ENCODE measurements at places on chromosomes 11 and 22.

- no peak for DNase-seq
Measured at GRCh38 chr11:105825141-105825540, 196.9 kb downstream of the MSANTD4 start.

- DNase-seq = no peak
Measured at GRCh38 chr22:31400023-31400397, 606 bp downstream of the DRG1 start.

DNA sequence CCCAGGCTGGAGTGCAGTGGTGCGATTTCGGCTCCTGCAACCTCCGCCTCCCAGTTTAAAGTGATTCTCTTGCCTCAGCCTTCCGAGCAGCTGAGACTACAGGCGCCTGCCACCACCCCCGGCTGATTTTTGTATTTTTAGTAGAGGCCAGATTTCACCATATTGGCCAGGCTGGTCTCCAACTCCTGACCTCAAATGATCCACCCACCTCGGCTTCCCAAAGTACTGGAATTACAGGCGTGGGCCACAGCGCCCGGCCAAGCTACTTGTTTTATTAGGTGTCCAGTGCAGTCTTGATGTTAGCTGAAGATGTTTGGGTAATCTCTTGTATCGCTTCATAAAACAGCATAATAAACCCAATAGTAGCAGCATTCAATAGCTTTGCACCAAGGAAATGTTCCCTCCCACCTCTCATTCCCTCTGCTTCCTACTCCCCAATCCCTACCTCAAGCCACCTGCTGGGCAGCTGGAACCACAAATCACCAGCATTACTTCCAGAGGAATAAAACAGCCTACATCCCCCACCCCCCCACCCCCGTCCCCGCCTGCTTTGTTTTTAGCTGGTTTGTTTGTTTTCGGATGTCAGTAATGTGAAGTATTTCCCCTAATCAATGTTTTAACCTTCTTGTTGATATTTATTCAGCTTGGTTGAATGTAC is 11.0 kb upstream of the GRIK4 start:
- DNase-seq = no peak

DNA sequence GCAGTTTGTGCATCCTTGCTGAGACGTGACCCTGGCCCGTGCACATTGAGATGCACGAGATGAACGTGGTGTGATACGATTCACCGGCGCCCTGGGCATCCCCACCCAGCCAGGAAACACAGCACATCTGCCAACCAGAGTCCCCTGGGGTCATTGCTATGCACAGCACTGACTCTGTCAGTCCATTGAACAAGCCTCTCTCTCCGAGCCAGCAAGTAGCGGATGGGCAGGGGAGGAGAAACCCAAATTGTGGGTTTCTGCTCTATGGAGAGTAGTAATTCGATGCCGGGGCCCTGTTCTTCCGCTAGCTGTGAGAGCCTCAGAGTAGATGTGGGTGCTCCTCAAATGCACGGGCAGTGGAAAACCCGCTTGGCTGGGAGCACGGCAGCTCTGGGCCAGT is 85.1 kb downstream of the ARHGAP8 start:
- no peak for DNase-seq

GRCh38 chr22:37433786-37434185 is 6.5 kb upstream of the ELFN2 start:
- no peak for DNase-seq

DNA sequence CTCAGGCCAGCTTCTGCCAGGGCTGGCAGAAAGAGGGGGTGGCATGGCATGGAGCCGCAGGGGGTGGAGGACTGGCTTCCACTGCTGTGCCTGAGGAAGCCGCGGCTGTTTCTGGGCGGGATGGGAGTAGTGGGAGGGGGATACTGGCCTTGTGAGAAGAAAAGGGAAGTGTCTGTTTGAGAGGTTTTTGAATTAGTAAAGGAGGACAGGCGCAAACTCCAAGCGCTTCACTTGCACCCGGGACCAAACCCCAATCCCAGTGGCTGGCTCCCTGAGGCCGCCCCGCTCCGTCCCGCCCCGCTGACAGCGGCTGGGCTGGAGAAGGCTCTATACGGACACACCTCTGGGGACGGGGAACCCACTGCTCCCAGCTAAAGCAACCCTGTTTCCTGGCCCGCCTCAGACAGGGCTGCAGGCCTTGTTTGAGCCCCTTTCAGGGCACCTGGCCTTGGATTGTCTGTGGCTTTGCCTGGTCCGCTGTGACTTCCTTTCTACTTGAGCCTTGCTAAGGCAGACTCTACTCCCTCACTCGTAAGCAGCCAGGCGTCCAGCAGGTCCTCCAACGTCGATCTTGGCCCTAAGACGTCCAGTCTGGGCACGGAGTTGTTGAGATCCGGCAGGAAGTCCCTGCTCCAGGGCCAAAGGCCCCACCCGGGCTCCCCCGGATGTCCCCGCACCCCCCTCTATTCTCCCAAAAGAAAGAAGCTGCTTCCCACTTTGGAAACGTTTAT is 2.2 kb downstream of the APOA1 start:
- DNase-seq = no peak

GRCh38 chr11:112421879-112422278 is 161.2 kb upstream of the PLET1 start:
- DNase-seq = no peak

GRCh38 chr11:128924510-128925249 is 18.0 kb downstream of the TP53AIP1 start:
- no peak for DNase-seq

DNA sequence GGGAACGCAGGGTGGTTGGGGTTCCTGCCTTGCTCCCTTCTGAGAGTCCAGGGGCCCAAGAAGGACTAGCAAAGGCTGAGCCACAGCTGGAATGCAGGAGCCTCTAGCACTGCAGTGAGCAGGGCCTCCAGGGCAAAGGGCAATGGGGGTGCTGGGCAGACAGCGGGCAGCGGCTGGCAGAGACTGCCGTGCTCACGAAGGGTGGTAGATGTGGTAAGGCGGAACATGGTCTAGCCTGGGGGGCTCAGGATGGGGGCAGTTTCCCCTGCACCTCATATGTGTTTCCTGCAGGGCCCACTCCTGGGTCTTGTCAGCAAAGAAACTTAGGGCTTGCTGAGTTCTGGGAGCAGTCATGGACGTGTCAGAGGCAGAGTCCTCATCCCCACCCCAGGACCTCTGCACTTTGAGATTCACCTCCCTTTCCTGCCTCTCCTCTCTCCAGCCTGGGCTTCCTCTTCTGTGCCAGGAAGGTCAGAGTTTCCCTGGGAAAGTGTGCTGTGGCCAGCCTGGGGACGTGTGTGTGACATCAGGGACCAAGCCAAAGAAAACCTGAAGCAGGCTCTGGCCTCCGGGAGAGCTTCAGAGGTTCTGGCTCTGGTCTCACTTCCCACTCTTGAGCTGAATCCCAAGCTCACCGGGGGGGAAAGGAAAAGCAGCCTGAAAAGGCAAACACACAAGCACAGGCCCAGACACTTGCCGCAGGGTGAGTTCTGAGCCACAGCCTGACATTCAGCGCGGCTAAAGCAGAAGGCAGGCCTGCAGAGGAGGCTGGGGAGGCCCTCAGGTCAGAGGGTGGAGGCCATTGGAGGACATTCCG is 4.4 kb downstream of the MOGAT2 start:
- DNase-seq = no peak

DNA sequence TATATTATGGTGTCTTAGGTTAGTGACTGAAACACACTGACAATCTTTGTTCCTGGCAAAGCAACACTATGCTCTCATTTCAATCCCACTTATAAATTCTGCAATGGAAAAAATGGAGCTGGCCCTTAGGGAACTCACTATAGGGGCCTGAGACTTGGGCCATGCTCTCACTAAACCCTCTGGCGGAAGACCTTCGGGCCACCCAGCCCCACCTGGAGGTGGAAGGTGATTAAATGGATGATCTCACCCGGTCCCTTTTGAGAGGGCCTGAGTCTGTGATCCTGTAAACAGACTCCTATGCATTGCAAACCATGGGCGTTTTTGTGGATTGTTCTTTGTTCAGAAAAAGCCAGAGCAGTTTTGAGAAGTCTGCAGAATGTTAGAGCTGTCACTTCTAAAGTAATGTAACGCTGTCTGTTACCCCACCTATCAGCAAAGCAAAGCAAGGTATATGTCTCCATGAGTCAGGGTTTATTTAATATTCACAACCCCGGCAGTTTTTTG is 17.0 kb upstream of the CDON start:
- DNase-seq = no peak

DNA sequence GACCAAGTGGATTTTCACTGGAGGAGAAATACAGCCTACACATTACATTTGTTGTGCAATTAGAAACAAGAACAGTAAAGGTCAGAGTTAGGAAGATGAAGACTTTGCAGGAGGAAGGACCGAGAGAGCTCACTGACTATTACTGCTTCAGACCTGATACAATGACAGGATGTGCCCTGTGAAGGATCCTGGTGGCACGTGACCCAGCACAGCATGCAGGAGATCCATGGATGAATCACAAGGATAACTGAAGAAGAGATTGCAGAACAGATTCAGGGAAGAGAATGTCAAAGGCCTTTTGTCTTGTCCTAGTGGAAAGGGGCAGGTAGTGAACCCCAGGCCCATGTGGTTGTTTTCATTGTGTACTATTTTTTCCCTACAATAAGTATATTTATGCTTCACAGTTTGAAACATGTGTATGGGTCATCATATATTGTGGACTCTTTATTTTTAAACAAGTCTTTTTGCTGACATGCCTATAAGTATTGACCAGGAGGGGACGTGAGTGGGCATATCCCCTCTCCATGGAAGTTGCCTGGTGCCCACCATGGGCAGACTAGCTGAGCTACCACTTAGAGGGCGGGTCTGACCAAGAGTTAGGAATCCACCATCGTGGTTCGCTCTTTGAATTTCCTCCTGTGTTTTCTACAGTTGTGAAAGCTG is 44.3 kb downstream of the RASSF10 start:
- no peak for DNase-seq

- no peak for DNase-seq
Measured at GRCh38 chr11:112542479-112542878, 281.8 kb upstream of the PLET1 start.

- no peak for DNase-seq
Measured at GRCh38 chr11:68231621-68232020, 18.5 kb upstream of the KMT5B start.

- no peak for DNase-seq
Measured at GRCh38 chr11:129267716-129268115, 75.6 kb upstream of the ARHGAP32 start.

DNA sequence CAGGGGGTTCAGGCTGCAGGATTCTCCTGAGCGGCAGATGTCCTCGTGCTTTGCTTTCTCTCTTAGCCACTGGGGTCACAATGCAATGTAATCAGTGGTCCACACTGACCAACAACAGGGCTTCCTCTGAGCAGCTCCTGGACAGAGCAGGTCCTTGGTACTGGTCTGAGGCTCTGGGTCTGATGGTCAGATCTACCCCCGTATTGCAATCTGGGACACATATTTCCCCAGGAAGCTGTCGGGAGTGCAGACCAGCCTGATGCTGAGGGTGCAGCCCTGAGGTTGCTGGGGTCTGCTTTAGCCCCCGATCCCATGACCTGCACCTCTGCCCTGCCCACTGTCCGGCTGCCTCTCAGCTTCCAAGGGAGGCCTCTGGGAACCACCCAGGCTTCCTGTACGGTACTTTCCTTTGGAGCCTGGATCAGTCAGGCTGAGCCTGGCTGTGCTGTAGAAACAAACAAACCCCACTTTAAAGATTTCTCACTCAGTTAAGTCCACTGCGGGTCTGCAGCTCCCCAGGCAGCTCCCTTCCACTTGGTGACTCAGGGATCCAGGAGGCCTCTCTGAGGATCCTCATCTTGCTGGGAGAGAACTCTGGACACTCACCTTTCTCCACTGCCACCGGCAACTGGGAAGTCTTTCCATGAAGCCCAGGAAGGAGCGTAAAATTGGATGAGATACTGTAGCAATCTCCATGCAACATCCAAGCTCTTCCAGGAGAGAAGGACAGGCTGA is 1046.6 kb downstream of the TBC1D22A start:
- no peak for DNase-seq

- no peak for DNase-seq
Measured at GRCh38 chr22:30370641-30371230, 13.9 kb downstream of the CCDC157 start.

DNA sequence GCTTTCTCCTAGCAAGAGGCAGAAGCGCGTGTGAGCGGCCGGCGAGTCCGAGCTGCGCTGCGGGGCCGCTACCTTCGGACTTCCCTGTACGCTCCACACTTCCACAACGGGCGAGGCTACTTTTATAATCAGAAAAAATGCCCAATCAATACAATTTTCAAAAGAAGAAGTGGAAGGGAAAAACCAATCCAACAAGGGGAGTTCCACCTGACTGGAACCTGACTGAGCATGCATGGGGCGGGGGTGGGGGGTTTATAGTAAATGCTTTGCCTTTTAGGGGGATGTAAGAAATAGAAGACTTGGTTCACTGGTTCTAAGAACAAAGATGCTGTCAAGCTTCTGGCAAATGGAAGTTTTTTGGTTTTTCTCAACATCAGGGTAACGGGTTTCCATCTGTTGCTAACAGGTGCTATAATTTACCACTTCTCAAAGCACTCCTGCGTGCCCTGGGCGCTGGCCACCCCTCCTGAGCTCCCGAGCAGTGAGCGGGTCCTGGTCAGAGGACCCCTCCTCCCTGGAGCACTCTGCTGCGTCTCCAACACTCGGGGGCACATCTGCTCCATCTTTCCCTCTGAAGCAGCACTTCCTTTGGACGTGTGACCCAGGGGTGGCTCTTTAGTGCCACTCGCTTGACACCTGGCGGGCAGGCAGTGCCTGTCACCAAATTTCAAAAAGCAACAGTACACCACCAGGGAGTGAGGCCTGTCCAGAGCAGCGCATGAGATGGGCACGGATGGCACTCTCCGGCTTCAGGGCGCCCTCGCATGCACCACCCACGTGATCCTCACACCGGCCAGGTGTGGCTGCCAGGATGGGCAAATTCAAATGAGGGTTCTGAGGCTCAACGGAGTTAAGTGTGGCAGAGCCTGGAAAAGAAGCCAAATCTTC is 21.6 kb upstream of the BID start:
- DNase-seq = no peak
